ENCODE measurements at places on chromosomes 5 and 9. TPM values are rescaled to one million over a fixed set of nuclear protein-coding genes. Genes with fewer than 3 reads are reported as not detected.
A peak's percentile ranks its signal among the peaks of the same experiment; 100 is the strongest.

GRCh38 chr5:132486318-132487094 lies 4.1 kb downstream of the IRF1 start:
- no peak for DNase-seq

GRCh38 chr9:715743-716400 lies 125.6 kb upstream of the DMRT1 start:
- DNase-seq, result no peak

DNA sequence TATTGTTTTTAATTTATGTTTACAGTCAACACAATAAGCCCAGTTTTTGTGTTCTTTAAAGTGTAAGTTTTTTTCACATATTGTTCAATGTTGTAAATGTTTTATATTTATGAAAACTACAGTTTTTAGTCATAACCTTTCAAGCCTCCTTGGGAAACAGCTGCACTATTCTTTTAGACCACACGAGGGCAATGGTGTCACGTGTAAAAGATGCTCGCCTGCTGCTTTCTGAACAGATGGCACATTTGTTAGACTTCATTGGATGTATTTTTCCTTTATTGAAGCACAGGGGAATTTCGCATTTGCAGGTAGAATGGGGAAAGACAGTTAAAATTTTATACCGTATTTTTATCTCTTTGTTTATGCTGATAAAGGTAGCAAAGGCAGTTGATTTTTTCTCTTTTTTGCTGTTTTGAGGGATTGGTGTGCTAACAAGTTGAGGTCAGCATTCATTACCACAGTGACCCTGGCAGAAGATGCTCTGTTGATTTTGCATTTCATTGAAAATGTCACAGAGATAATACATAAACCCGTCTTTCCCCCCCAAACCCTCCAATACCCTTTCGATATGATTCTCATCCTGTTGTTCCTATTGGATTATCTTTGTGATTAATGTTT lies 59.0 kb downstream of the MAT2B start:
- peak; percentile 69 for DNase-seq

GRCh38 chr5:111810112-111810511 lies 53.1 kb upstream of the NREP start:
- no peak for DNase-seq

DNA sequence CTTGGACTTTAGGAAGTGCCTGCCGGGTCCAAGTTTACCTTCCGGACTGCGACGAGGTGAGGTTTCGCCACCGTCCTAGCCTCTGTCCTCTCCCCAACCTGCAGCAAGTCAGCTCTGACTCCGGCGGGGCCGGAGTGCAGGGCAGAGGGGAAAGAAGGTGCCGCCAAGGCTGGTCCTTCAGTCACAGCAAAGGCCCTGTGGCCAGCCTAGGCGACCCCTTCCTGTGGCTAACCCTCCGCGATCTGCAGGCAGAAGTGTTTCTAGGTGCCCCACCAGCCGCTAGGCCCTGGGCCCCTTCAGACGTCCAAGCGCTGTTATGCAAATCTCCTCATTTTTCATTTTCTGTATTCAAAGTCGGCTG lies 11.1 kb upstream of the NKX2-5 start:
- no peak for DNase-seq

- DNase-seq, result no peak
These were observed 299.4 kb upstream of the IRX2 start for GRCh38 chr5:3050863-3051262.

DNA sequence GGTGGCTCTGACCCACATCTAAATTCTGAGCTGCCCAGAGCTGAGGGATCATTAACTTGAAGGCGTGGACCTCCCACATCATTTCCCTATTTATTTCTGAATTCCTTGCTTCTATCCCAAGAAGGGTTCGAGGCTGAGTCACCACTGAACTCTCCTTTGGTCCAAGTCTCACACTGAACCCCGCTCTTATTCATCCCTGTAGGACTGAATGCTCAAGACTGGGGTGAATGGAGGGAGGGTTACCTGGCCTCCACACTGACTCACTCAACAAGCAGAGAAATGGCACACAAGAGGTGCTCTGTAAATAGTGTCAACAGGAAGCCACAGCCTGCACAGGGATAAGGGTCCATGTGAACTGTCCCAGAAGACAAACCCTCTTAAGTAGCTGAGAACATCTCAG lies 79.1 kb upstream of the FSTL4 start:
- no peak for DNase-seq

GRCh38 chr9:112762726-112763518 lies 12.4 kb downstream of the SNX30 start:
- DNase-seq, result no peak

GRCh38 chr9:88106492-88106891 lies 31.8 kb downstream of the SPATA31C2 start:
- DNase-seq, result peak; percentile 45

- no peak for DNase-seq
These were observed 83.3 kb upstream of the COL5A1 start for GRCh38 chr9:134558124-134558905.

Gene SCAI
- total RNA-seq, result 9.1 TPM

Gene S100Z
- not detected for total RNA-seq

All from fibroblast of villous mesenchyme (primary cell).